A549 treated with Hydrocortisone at 1 μM for 4 hours (cell line): ENCODE measurements at places on chromosomes 2 and 18. TPM values are rescaled to one million over a fixed set of nuclear protein-coding genes. Genes with fewer than 3 reads are reported as not detected.

The RAB27B gene
- 10.7 to 18.2 TPM (median 11.1 TPM) in 5 replicates for total RNA-seq

The GCG gene
- not detected in 5 replicates for total RNA-seq

The DAW1 gene
- total RNA-seq: 2.2 to 3.2 TPM (median 2.7 TPM) in 5 replicates

The DYNAP gene
- total RNA-seq: not detected in 5 replicates

The ACMSD gene
- total RNA-seq: not detected in 5 replicates

The CLEC4F gene
- not detected in 5 replicates for total RNA-seq

The PCGF1 gene
- total RNA-seq: 30.9 to 37.4 TPM (median 34.0 TPM) in 5 replicates

The ERMN gene
- total RNA-seq: not detected in 5 replicates

The CNDP1 gene
- not detected in 5 replicates for total RNA-seq

The MYL1 gene
- total RNA-seq: not detected in 5 replicates

The NDC80 gene
- 10.7 to 14.3 TPM (median 13.6 TPM) in 5 replicates for total RNA-seq

The CFC1B gene
- not detected in 5 replicates for total RNA-seq

The UGT1A3 gene
- total RNA-seq: 0.06 to 0.20 TPM (median 0.14 TPM) in 4 of 5 replicates, not detected in the other

The LHCGR gene
- total RNA-seq: not detected in 5 replicates

The SPC25 gene
- 17.2 to 22.0 TPM (median 18.9 TPM) in 5 replicates for total RNA-seq

The SP5 gene
- total RNA-seq: not detected in 5 replicates

The DNAJC5G gene
- total RNA-seq: not detected in 5 replicates

The LRRTM4 gene
- not detected in 5 replicates for total RNA-seq

The CHRNG gene
- not detected in 5 replicates for total RNA-seq

The ANKRD62 gene
- total RNA-seq: not detected in 5 replicates

The SPEG gene
- 6.5 to 10.3 TPM (median 8.3 TPM) in 5 replicates for total RNA-seq

The FSHR gene
- total RNA-seq: not detected in 5 replicates

The COL3A1 gene
- 0.09 to 0.21 TPM (median 0.20 TPM) in 5 replicates for total RNA-seq

The SERPINB2 gene
- total RNA-seq: 0.07 to 0.12 TPM (median 0.07 TPM) in 3 of 5 replicates, not detected in the others

The TNS1 gene
- 8.5 to 20.9 TPM (median 17.5 TPM) in 5 replicates for total RNA-seq

The TM4SF20 gene
- total RNA-seq: 6.6 to 8.7 TPM (median 8.0 TPM) in 5 replicates

The TMEM163 gene
- 0.06 to 0.22 TPM (median 0.16 TPM) in 5 replicates for total RNA-seq

The MITD1 gene
- total RNA-seq: 23.0 to 26.1 TPM (median 23.8 TPM) in 5 replicates

The LIMS3 gene
- not detected in 5 replicates for total RNA-seq

The CHRND gene
- not detected in 5 replicates for total RNA-seq

The GKN2 gene
- total RNA-seq: 1.8 to 3.1 TPM (median 2.5 TPM) in 5 replicates

The CCDC148 gene
- 0.30 to 0.45 TPM (median 0.33 TPM) in 5 replicates for total RNA-seq

The IFIH1 gene
- total RNA-seq: 0.83 to 1.3 TPM (median 1.2 TPM) in 5 replicates

The APLF gene
- total RNA-seq: 0.51 to 0.70 TPM (median 0.66 TPM) in 5 replicates

The SNED1 gene
- total RNA-seq: 0.47 to 1.2 TPM (median 0.83 TPM) in 5 replicates

The PRR30 gene
- not detected in 5 replicates for total RNA-seq

The DSEL gene
- total RNA-seq: 0.37 to 0.62 TPM (median 0.43 TPM) in 5 replicates

The SAG gene
- not detected in 5 replicates for total RNA-seq

The SOCS6 gene
- 26.2 to 35.4 TPM (median 31.8 TPM) in 5 replicates for total RNA-seq

The LINC00305 gene
- total RNA-seq: not detected in 5 replicates

The SNTG2 gene
- not detected in 5 replicates for total RNA-seq

The TCF23 gene
- total RNA-seq: not detected in 5 replicates

The OR6B2 gene
- not detected in 5 replicates for total RNA-seq

The OSR1 gene
- 8.0 to 11.8 TPM (median 8.2 TPM) in 5 replicates for total RNA-seq

The ASB18 gene
- not detected in 5 replicates for total RNA-seq
